Right lobe of liver (tissue), 6 donors: ENCODE measurements at places on chromosomes 4 and X. TPM values are rescaled to one million over a fixed set of nuclear protein-coding genes. Genes with fewer than 3 reads are reported as not detected.

Gene SPANXA2
- not detected for total RNA-seq

Gene LANCL3
- total RNA-seq, result not detected

Gene ENPP6
- total RNA-seq, result not detected

DNA sequence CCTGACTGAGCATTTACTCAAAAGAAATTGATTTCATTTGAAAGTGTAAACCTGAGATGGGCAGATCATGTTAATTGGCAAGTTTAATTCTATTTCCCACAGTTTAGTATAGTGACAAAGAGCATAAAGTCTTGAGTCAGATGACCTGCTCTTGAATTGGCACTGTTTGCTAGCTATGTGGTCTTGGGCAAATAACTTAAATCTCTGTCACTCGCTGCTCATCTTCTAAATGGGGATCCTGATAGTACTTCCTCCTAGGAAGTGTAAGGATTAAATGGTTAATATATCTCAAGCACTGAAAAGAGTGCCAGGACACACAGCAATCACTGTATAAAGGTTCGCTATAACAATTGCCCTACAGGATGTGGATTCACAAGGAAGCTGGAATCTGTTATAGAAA lies 242.8 kb upstream of the JADE1 start:
- no peak for DNase-seq

DNA sequence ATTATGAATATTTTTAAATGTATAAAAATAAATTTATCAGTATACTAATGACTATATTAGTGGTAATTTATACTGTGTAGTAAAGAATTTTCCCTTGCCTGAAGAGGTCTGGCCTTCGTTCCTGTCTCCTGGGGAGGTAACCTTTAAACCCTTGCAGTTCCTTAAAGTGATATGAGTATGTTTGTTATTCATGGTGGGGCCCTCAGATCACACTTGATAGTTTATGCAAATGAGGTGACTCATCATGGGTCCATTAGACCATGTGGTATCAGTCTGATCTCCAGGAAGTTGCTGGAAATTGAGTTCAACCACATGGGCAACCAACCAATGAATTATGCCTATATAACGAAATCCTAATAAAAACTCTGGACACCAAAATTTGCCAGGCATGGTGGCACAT lies 904.1 kb downstream of the RPA4 start:
- DNase-seq, result no peak
